ENCODE measurements at places on chromosomes 4 and X. TPM values are rescaled to one million over a fixed set of nuclear protein-coding genes. Genes with fewer than 3 reads are reported as not detected.

DNA sequence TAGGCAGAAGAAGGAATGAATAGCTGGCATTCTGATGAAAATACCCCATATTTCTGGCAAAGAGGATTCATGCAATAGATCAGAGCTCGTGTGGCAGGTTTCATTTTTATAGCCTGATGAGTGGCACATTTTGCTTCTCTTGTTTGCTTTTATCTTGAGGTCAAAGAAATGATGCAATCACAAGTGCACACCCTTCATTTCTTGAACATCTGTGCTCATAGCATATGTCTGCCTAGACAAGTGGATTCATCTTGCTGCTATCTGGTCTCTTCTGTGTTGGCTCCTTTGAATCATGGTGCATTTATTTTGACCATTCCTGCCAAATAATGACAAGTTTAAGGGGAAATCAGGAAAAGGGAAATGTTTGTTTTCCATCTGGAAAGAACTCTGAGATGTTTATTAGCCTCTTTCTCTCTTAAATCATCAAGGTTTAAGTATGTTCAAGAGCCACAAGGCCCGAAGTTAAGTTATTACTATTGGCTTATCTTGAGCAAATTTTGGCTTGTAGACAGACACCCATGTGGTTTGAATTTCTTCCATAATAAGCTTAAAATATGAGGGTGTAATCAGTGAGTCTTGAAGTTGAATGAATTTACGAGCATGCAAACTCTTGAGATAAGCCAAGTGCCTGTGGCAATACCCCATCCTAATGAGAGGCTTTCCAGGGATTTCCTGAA lies 59.3 kb upstream of the HS3ST1 start:
- no peak for DNase-seq

The XAGE1B gene
- polyA plus RNA-seq, result 0.30 TPM

The CHRDL1 gene
- polyA plus RNA-seq, result 9.2 TPM

The MAB21L2 gene
- polyA plus RNA-seq, result 0.89 TPM
